ENCODE measurements at places on chromosomes 16 and 17.

DNA sequence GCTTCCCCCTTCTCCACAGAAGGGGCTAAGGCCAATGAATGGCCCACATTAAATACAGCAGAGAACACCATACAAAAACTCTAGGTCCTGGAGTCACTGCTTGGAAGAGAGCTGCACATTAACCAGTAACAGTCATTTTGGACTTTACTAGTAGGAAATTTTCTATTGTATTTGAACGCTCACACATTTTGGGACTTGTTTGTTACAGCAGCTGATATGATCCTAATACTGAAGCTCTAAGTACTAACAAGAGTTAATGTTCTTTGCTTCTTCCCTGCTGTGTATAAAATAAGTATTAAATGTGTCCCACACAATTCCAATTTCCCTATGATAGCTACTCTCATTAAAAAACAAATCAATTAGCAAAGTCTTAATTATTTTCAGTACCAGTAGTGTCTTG is 148.3 kb upstream of the IRX3 start:
- no peak for DNase-seq

- no peak for DNase-seq
Measured at GRCh38 chr17:10271106-10271562, 72.7 kb upstream of the GAS7 start.

DNA sequence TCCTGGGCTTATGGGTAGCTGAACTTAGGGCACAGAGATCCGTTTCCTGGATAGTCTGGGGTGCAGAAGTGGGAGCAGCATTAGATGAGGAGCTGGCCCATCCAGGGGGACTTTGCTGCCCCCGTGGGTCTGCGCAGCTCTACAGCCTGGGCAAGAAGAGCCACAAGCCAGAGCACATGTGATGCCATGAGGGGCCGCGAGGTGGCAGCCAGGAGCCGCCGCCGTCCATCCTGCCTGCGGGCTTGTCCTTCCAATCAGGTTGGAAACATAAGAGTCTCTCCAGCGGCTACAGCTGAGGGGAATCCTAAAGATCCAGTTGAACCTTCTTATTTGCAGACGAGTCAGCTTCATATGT is 21.9 kb downstream of the C1QTNF1 start:
- peak; percentile 41 for DNase-seq

DNA sequence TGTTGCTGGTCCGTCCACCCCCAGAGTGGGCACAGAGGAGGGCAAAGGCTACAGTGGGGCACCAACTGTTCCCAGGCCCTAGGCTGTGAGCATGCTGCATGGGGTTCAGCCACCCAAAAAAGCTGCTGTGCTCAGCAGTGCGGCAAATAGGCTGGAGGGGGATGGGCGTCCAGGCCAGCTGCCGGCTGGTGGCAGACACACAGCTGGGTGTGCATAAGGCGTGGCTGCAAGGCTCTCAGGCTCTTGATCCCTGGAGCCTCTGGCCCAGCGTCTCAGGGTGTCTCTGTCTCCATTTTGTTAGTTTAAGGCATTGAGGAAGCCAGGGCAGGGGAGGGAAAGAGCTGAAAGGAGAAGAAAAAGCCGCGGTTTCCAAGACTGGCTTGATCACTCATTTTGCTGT is 8.8 kb downstream of the RPL19 start:
- no peak for DNase-seq

DNA sequence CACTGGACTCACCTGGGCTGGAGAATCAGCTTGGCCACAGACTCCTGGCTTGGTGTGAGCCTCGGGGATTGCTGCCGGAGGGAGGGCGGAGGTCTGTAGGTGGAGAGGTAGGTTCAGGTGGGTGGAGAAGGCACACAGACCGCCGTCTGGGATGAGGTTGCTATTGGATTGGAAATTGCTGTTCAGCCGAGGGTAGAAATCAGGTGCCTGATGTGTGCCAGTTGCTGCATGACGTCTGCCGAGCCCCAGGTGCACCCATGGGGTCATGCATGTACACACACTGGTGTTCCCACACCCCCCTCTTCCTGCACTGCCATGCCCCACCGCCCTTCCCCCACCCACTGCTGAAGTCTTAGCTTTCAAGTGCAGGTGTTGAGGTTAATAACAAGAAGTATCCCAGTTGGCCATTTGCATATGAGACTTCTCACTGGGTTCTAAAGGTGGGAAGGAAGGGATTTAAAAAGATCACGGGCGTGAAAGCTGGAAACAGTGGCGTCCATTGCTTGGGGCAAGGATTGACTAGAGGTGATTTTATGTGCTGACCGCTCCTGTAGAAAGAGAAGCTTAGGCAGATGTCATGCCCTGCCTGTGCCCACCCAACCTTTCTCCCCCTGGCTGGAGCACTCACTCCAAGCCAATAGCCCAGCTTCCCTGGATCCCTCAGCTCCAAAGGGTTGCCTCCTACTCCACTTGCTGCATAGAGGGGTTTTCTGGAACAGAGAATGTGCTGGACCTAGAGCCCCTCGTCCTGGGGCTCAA is 193.6 kb downstream of the CCDC182 start:
- no peak for DNase-seq

- DNase-seq = no peak
Measured at GRCh38 chr17:40485851-40486521, 15.4 kb downstream of the TNS4 start.

All from NCI-H748 treated with DMSO at 0.1 percent for 48 hours (cell line).